ENCODE measurements at places on chromosomes 1 and 21.

- DNase-seq: no peak
- no peak overlapping the region for H3K27ac ChIP-seq
- peaks cover 24% of the 10 kb centered on the region for H3K27me3 ChIP-seq
- no peak overlapping the region for H3K4me3 ChIP-seq
- H3K36me3 ChIP-seq: peaks cover 3% of the 10 kb centered on the region
- peaks cover 2% of the 10 kb centered on the region for H3K4me1 ChIP-seq
Observed at GRCh38 chr1:209554761-209555611, 28.5 kb upstream of the CAMK1G start.

DNA sequence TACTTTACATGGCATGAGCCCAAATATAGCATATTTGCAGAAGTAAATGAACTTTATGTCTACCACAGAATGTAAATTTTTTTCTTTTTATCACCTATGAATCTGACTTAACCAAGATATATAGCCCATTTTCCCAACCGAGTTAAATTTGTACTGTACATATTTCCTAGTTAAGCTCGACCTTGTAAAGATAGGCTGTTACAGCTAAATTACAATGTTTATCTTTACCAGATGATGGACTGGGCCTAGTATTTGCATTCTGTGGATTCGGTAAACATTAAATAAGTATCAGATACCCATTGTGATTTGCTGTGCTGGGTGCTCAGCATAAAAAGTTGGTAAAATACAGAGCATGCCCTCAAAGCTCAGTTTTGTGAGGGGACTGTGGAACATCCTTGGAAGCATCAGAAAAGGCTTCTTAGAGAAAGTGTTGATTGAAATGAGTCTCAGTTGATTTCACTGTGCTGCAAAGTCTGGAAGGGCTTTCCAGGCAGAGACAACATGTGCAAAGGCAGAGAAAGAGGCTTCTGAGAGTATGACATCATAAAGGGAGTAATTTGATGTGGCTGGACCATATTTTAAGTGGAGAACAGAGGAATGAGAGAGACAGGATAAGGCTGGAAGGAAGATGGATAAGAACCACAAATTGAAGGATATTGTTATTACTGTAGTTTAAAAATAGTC lies 27.4 kb downstream of the MORC3 start:
- peak overlapping the region; percentile 34 for H3K27ac ChIP-seq
- peaks cover 5% of the 10 kb centered on the region for H3K36me3 ChIP-seq
- DNase-seq: no peak
- peaks cover 11% of the 10 kb centered on the region for H3K4me1 ChIP-seq

GRCh38 chr1:176790786-176791185 lies 327.8 kb downstream of the PAPPA2 start:
- no peaks in the 10 kb centered on the region for H3K4me1 ChIP-seq
- no peaks in the 10 kb centered on the region for H3K36me3 ChIP-seq
- H3K27ac ChIP-seq: no peak overlapping the region
- H3K27me3 ChIP-seq: peaks cover 3% of the 10 kb centered on the region
- H3K4me3 ChIP-seq: no peak overlapping the region

DNA sequence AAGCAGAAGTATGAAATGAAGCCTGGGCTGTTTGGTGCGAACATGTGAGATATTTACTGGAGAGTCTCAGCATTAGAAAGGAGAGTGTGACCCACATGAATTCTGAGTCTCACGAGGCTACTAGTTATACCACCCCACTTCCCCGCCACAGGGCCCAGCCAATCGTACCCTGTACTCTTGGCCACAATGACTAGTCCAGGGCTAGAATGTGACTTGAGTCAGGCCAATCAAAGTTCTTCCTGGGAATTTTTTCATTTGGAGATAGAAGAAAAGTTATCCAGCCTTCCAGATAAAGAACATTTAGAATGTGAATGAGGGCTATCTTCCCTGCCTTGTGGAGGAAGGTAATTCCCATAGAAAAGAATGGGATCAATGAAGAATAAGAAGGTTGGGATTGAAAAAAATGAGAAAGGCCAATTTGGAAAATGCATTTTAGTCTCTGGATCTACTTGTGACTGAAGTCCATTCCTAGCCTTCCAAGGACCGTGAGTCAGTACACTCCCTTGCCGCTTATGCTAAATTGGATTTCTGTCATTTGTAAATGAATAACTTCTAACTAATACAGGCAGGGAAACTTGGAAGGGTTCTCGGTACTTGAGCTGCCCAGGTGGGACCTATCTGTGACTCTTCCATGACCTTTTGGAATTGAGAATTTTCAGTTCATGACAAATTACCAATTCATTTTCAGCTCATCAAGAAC lies 12.3 kb upstream of the RIMKLA start:
- peaks cover 3% of the 10 kb centered on the region for H3K4me1 ChIP-seq
- peaks cover 36% of the 10 kb centered on the region for H3K27me3 ChIP-seq
- no peak overlapping the region for H3K27ac ChIP-seq
- H3K36me3 ChIP-seq: peaks cover 2% of the 10 kb centered on the region

GRCh38 chr1:18481190-18481920 lies 625 bp downstream of the KLHDC7A start:
- DNase-seq: no peak
- no peak overlapping the region for H3K4me3 ChIP-seq
- H3K27ac ChIP-seq: no peak overlapping the region
- peaks cover 9% of the 10 kb centered on the region for H3K4me1 ChIP-seq

DNA sequence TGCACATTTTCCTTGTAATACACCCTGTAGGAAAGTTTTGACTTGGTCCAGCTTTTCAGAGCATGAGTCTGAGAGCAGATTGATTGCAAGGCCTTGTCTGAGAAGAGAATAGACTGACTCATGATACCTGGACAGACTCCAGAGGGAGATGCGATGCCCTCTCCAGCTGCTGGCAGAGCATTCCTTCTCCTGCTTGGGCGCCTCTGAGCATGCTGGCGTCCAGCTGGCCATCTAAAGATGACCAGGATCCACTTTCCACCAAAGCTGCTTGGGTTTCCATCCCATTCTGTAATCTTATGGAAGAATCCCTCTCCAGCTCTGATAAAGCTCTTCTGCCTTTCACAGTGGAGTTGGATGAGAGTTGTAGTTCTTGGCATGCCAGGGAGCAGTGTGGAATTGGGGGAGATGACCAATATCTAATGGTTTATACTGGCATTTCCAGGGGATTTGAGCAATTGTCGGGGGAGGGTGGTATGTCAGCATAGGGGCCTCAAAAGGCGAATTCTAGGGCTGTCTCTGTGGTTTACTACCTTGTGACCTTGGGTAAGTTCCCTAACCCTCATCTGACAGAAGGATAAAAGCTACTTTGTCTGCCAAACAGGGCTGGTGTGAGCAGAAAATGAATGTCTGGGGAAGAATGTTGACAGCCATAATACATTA lies 19.5 kb downstream of the SZRD1 start:
- H3K4me1 ChIP-seq: peaks cover 58% of the 10 kb centered on the region
- H3K36me3 ChIP-seq: peaks cover 5% of the 10 kb centered on the region
- no peak for DNase-seq

- no peak overlapping the region for H3K27ac ChIP-seq
- peaks cover 2% of the 10 kb centered on the region for H3K4me1 ChIP-seq
- no peak overlapping the region for H3K4me3 ChIP-seq
- DNase-seq: no peak
- no peaks in the 10 kb centered on the region for H3K36me3 ChIP-seq
- peaks cover 11% of the 10 kb centered on the region for H3K27me3 ChIP-seq
Observed at GRCh38 chr1:24020025-24020424, 39.9 kb upstream of the SRSF10 start.

DNA sequence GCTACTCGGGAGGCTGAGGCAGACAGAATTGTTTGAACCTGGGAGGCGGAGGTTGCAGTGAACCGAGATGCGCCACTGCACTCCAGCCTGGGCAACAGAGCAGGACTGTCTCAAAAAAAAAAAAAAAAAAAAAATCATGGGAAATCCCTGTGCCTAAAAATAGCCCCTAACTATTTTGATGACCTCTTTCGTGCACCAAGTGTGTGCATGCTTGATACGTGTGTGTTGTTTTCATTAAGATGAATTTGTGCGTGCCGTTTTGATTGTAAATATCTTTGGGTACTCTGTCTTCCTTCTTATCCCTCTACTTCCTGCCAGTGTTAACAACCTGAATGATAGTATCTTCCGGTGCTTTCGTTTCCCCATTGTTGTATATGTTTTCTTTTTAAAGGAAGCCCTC lies 9.8 kb downstream of the CACYBP start:
- H3K4me3 ChIP-seq: no peak overlapping the region
- peaks cover 17% of the 10 kb centered on the region for H3K4me1 ChIP-seq
- H3K27ac ChIP-seq: peak overlapping the region; percentile 59
- DNase-seq: no peak
- H3K36me3 ChIP-seq: peaks cover 21% of the 10 kb centered on the region

DNA sequence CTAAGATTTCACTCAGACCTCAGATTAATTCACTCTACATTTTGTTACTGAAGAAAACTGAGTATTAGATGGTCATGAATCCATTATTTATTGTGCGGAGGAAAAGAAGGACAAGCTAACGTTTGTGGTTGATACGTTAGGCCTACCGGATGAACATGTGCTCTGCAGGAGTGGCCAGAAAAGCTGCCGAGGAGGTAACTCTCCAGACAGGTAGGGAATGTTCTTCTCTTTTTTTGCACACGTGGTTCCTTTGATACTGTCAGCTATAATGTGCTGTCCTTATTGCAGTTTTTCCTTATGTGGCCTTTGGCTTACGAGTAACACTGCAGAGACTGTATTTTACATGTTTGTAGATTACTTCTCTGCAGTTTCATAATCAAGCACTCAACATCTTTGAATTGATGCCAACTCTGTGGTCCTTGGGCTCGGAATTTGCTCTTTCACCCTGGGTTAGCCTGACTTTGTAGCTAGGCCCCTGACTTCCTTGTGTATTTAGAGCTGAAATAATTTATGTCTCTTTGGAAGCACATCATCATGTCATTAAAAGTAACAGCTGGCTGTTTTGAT lies 13.6 kb downstream of the MTR start:
- peaks cover 13% of the 10 kb centered on the region for H3K36me3 ChIP-seq
- peaks cover 16% of the 10 kb centered on the region for H3K4me1 ChIP-seq
- no peak overlapping the region for H3K4me3 ChIP-seq
- no peak overlapping the region for H3K27ac ChIP-seq

GRCh38 chr21:42465008-42465802 lies 30.8 kb downstream of the RSPH1 start:
- peaks cover 51% of the 10 kb centered on the region for H3K4me1 ChIP-seq
- peak overlapping the region; percentile 95 for H3K27ac ChIP-seq
- DNase-seq: no peak
- H3K4me3 ChIP-seq: peak overlapping the region; percentile 74

- peak overlapping the region; percentile 86 for H3K27ac ChIP-seq
- no peaks in the 10 kb centered on the region for H3K36me3 ChIP-seq
- no peaks in the 10 kb centered on the region for H3K27me3 ChIP-seq
- DNase-seq: no peak
- peaks cover 46% of the 10 kb centered on the region for H3K4me1 ChIP-seq
Observed at GRCh38 chr1:110214454-110215404, 4.6 kb downstream of the KCNC4 start.

DNA sequence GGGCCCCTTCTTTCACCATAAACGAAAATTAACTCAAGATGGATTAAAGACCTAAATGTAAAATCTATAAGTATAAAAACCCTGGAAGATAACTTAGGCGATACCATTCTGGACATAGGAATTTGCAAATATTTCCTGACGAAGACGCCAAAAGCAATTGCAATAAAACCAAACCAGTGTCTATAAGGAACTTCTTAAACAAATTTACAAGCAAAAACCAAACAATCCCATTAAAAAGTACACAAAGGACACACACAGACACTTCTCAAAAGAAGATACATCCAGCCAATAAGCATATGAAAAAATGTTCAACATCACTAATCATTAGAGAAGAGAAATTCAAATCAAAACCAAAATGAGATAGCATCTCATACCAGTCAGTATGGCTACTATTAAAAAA lies 78.8 kb upstream of the C1orf105 start:
- peaks cover 10% of the 10 kb centered on the region for H3K4me1 ChIP-seq
- H3K27ac ChIP-seq: no peak overlapping the region
- no peak overlapping the region for H3K4me3 ChIP-seq
- H3K27me3 ChIP-seq: no peaks in the 10 kb centered on the region

DNA sequence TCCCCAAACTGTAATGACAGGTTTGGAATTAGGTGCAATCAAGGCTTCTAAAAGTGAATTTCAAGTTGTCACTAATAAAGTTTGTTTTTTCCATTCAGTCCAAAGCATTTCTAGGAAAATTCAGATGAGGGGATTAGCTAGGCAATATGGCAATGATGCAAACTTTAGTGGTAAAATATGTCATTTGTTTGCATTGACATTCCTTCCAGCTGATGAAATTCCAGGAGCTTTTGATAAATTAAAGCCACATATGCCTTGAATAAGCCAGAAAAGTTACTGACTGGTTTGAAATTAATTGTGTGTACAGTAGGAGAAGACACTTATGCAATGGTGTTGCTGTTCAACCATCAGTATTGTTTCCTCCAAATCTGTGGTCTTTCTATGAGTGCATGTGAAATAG lies 57.8 kb downstream of the MROH9 start:
- no peaks in the 10 kb centered on the region for H3K36me3 ChIP-seq
- no peaks in the 10 kb centered on the region for H3K4me1 ChIP-seq
- H3K4me3 ChIP-seq: no peak overlapping the region
- H3K27me3 ChIP-seq: no peaks in the 10 kb centered on the region
- H3K27ac ChIP-seq: no peak overlapping the region
- no peak for DNase-seq

DNA sequence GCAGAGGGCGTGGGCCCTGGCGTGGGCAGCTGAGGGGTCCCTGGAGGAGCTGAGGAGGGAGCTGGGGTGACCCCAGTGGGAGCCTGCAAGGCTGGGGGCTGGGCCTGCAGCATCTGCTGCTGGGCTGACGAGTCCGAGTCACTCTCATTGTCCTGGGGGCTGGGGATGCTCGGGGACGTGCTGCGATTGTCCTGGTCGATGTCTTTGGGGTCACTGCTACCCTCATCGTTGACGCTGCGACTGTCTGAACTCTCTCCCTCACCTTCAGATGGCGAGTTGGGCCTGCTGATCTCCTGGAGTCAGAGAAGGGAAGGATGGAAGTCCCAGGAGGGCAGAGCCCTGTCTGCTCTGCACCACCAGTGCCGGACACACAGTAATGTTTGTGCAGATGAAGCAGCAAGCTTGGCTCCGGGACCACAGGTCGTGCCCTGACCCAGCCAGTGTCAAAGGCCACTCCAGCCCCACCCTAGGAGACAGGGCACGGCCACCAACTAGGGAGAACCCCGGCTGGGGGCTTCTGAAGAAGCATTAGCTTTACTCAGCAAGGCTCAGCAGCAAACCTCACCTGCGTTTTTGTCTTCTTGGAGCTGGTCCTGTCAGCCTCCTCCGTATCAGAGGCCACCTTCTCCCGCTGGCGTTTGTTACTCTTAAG lies 43.4 kb downstream of the SLC45A1 start:
- H3K36me3 ChIP-seq: peaks cover 3% of the 10 kb centered on the region
- H3K27ac ChIP-seq: no peak overlapping the region
- peaks cover 6% of the 10 kb centered on the region for H3K4me1 ChIP-seq
- H3K4me3 ChIP-seq: no peak overlapping the region
- H3K27me3 ChIP-seq: no peaks in the 10 kb centered on the region

DNA sequence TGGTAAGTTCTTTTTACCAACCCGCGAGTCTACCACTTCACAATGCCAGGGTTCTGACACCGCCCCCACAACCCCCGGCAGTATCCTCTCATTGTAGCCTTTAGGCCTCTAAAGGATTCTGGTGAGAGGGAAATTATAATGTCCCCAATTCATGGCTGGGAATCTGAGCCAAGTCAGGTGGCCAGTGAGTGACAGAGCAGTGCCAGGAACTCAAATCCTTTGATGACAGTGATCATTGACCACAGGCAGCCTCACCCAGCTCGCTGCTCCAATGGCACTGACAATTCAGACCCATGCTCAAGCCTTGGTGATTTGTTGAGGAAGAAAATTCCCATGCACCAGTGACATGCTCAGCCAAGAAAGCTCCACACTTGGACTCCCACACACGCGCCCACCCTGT lies 63.4 kb upstream of the CSF1 start:
- H3K4me3 ChIP-seq: no peak overlapping the region
- DNase-seq: no peak
- no peak overlapping the region for H3K27ac ChIP-seq
- peaks cover 2% of the 10 kb centered on the region for H3K4me1 ChIP-seq
- H3K36me3 ChIP-seq: no peaks in the 10 kb centered on the region
